ENCODE measurements at places on chromosomes 2 and 18.

DNA sequence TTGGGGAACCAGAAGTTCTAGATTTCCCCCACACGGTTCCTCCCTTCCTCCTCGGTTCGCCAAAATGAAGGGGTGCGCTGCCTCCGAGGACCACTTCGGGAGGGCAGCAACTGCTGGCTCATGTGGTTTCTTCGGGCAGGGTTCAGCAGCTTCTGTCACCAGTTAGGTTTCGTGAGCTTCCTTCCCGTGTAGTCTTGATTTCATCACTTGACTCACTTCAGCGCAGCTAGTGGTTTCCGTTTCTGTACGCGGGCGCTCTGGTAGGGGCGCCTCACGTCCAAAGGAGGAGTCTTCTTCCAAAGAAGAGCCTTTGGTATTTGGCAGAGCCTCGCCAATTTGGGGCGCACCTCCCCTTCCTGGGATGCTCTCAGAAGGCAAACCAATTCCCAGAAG, 485 bp upstream of the GALNT3 start:
- no peak for DNase-seq

DNA sequence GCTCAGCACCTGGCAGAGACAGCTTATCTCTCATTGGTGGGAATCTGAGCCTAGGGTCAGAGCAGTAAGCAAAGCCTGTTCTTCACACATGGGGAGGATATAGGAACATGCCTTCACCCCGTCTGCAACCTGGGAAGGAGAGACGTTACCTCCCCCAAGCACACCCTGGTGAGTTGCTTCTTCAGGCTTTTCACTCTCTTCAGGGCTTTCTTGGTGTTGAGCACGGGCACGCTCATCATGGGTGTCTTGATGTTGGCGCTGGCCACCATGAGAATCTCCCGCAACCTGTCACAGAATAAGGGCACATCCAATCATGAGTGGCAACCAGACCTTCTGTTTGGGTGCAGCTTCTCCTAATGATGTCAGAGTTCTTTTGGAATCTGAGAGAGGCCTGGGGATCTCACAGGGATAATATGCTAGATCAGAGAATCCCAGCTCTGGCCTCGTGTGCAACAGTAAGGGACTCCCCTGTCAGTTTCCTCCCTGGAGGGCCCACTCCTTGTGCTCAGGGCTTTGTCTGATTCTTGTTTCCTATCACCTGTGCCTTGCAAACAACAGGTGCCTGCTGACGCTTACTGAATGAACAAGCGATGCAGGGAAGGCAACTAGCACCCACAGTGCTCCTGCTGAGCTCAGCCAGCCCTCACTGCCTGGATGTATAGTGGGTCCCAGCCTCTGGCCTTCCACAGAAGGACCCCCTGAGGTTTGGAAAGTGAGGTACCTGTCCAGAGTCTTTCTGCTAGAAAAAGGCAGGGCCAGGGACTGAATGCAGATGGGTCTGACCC, 66.3 kb downstream of the POLR1A start:
- no peak for DNase-seq

DNA sequence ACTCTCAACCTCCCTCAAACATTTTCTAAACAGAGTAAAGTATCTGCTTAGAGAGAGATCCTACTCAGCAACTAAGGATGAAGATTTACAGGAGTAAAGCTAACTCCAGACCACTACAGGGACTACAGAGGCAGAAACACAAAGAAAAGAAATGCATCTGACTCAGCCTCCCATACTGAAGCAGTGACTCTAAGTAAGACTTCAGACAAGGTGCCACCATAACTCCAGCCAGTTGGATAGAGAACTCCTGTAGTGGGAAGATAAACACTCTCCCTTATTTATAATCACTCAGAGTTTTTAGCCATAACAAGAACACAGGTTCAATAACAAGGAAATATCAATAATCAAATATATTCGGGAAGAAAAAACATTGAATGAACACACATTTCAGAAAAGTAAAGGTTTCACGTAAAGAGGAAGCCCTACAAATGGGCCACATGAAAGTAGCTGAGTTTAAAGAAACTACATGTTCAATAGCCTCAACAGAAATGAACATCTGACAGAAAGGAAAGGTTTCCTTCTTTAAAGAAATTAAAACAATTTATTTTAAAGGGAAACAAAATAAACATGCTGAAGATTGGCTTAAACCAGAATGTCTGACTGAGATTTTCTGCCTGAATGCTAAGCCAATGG, 519.9 kb downstream of the KCNJ3 start:
- DNase-seq: no peak

- no peak for DNase-seq
These were observed 42.2 kb downstream of the ARID5A start for GRCh38 chr2:96578731-96579130.

GRCh38 chr2:170313347-170313991, 135.5 kb downstream of the MYO3B start:
- DNase-seq: no peak

GRCh38 chr2:105496271-105496670, 97.4 kb upstream of the FHL2 start:
- DNase-seq: no peak

DNA sequence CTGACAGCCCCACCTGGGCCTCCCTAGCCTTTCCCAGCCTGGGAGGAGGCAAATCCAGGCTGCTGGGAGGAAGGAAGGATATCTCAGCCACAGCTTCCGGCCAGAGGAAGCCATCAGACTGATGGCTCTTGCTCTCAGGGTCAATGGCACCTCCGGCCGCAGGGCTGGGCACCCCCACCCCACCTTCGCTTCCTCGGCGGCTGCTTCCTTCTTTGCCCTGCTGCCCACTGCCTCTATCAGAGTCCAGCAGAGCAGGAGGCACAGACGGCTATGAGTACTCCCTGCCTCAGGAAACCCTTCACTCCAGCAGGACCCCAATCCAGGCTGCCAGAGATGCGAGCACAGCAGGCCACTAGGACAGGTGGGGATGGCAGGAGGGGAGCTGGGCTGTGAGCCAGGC, 3.3 kb downstream of the SEMA4C start:
- DNase-seq: no peak

Measured in HS-27A (cell line).